DMS 273 treated with DMSO at 0.1 percent for 48 hours (cell line): ENCODE measurements at places on chromosomes 6 and 20.

DNA sequence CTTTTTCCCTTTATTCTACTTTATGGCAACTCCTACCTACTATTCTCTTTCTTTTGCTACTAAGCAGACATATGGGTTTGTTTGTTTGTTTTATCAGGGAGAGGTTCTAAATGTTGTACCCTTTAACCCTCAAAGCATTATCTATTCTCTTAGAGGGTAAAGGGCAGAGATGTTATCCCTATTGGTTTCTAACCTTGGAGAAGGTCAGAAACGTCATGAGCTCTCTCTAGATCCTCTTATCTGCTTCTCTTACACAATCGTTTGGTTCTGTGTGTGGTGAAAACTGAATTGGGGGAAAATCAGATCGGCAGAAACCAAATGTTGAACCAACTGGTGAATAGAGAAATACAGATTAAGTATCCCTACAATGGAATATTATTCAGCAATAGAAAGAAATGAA is 6.4 kb upstream of the MPC1 start:
- no peak for DNase-seq

DNA sequence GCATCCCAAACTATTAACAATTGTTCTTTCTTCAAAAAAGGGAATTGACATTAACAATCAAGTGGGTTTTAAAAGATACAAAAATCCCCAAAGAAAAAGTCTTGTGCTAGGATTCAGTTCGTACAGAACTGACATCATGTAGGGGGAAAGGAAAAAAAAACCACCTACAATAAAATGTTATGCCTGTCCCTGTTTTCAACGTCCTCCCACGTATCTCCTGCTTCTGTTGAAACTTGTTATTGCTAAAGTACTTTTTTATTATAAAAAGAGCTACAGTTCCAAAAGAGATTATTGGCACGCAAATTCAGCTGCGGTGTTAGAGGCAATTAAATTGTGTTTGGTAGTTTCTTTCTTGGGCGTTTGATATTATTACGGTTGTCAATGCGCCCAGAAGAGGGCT is 102.8 kb upstream of the PHACTR1 start:
- no peak for DNase-seq

- DNase-seq = no peak
These were observed 394.5 kb downstream of the PTPRT start for GRCh38 chr20:42795111-42795695.

GRCh38 chr6:23952245-23952644 is 173.8 kb upstream of the NRSN1 start:
- DNase-seq = no peak

GRCh38 chr6:123745895-123746294 is 57.8 kb upstream of the NKAIN2 start:
- no peak for DNase-seq

GRCh38 chr6:45378334-45378926 is 696 bp upstream of the SUPT3H start:
- no peak for DNase-seq

- no peak for DNase-seq
These were observed 3.4 kb downstream of the LY86 start for GRCh38 chr6:6591778-6592465.

DNA sequence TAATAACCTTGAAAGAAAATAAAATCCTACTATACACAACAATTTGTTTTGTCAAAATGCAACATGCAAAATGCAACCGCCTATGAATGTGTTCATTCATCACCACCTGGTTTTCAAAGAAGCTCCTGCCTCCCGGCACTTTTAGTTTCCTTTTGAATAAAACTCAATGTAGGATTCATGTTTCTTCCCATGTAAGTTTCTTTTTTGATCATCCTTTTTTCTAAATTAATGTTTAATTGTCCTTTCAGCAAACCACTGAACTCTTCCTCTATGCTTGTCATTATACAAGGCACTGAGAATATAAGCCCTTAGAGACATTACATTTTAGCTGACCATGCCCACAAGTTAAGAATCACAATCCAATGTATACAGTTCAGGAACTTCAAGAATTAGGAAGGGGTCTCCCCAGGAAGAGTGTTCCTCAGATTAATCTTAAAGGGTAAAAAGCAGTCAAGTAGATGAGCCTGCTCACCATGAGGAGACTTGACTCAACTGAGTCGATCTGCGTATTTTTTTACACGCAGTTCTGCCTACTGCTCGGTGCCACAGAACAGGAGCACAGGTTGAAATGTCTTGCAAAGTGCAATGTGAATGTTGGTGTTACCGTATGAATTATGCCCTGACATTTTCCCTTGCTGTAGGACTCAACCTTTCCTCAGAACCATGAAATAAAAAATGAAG is 7.2 kb upstream of the THEMIS start:
- no peak for DNase-seq

DNA sequence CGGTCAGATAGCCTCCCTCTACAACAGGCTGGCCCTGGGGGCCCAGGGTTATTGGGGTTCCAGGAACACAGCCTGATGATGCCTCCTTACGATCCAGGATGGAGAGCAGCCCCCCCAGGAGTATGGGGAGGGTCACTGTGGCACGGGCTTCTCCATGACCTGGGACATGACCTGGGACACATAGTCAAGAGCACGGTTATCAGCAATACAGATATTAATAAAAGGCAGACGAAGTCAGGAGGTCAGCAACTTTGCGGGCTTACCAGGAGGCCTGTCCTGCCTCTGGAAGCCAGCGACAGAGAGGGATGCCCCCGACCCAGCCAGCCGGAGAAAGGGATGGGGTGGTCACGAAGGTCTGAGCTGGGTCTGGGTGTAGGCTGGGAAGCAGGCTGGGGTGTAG is 795 bp downstream of the MMP24OS start:
- no peak for DNase-seq
